Astrocyte (in vitro differentiated cells and primary cell): ENCODE measurements at places on chromosomes 11 and 22. TPM values are rescaled to one million over a fixed set of nuclear protein-coding genes. Genes with fewer than 3 reads are reported as not detected.

DNA sequence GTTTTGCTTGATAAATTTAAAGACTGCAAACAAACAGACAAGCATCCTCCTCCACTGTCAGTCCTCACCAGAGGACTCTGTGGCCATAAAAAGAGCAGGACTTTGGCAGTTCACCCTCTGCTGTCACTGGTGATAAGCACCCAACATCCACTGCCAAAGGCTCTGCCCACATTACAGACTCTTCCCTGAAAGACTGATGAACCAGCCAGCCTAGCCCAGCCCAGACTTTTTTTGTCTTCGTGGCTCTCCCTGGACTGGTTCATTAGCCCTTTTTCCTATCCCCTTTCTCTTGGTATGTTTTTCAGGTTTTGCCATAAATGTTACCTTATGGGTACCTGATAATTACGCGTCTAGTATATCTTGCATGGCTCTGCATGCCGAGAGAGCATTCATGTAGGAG, 15.1 kb downstream of the ST14 start:
- H3K4me3 ChIP-seq, result no peak overlapping the region
- no peaks in the 10 kb centered on the region for H3K36me3 ChIP-seq
- no peak overlapping the region for H3K27ac ChIP-seq
- no peak for DNase-seq

DNA sequence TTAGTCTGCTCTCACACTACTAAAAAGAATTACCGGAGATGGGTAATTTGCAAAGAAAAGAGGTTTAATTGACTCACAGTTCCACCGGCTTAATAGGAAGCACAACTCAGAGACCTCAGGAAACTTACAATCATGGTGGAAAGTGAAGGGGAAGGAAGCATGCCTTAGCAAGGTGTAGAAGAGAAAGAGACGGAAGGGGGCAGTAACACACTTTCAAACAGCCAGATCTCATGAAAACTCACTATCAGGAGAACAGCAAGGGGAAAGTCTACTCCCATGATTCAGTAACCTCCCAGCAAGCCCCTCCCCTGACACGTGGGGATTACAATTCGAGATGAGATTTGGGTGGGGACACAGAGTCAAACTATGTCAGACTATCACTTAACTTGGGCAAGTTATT, 236.6 kb upstream of the ANO3 start:
- H3K27ac ChIP-seq, result no peak overlapping the region
- no peaks in the 10 kb centered on the region for H3K36me3 ChIP-seq
- H3K4me3 ChIP-seq, result no peak overlapping the region
- no peaks in the 10 kb centered on the region for H3K4me1 ChIP-seq
- DNase-seq, result no peak

P2RY2 gene
- total RNA-seq, result 0.12 and 0.30 TPM in 2 replicates

DNA sequence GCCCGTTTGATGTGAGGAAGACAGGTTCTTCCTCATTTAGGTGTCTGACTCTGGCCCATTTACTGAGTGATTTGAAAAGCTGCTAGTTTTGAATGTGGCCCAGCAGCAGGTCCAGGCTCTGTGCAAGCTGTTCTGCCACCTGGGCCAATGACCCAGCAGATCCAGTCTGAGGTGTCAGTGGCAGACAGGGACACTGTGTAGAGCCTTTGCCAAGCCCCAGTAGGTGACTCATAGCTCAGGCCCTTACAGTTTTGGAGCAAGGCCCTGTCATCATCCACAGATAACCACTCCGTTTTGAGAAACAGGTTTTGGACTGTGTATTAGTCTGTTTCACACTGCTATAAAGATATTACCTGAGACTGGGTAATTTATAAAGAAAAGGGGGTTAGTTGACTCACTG, 23.9 kb downstream of the TSPAN32 start:
- peak; percentile 40 for DNase-seq
- H3K36me3 ChIP-seq, result no peaks in the 10 kb centered on the region
- H3K27ac ChIP-seq, result no peak overlapping the region
- peaks cover 6% of the 10 kb centered on the region for H3K27me3 ChIP-seq
- H3K4me1 ChIP-seq, result no peaks in the 10 kb centered on the region
- no peak overlapping the region for H3K4me3 ChIP-seq

- no peak overlapping the region for H3K4me3 ChIP-seq
- peak overlapping the region; percentile 50 for H3K27ac ChIP-seq
- H3K27me3 ChIP-seq, result no peaks in the 10 kb centered on the region
- peaks cover 70% of the 10 kb centered on the region for H3K4me1 ChIP-seq
Measured at GRCh38 chr22:50303848-50304527, 3.5 kb downstream of the PLXNB2 start.

DNA sequence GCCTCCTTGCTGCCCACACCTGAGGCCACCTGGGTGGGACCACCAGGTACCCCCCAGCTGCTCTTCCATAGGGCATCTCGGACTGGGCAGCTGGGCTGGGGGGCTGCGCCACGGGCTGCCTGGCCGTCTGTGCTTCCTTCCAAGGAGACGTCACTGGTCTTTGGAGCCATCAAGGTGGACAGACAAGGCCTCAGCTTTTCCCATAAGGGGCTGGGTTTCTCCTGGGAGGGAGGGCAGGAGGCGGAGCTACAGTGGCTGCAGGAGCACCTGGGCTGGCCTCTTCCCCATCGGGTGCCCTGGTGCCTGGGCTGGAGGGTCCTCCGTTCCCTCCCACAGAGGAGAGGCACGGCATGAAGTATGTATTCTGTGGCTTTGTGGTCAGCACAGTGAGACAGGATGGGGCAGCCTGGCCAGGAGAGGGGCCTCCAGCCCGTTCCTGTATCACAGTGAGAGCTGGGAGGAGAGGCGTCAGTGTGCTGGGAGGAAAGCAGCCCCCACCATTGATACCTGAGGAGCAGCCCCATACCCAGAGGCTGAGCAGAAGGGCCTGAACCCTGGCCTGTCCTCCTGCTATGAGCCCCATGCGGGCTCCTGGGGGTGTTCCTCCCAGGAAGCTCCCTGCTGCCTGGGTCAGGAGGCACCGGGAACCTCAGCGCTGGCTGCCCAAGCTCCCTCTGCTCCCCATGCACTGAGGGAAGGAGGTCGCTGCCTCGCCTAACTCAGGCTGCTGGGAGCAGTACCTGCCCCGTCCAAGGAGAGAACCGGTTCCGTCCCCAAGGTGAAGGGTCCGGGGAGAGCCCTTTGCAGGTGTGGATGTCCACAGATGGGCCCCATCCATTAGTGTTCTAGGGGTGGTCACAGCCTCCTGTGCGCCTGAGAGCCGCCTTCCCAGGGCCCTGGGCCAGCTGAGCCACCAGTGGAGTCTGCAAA, 1075.0 kb downstream of the BRD1 start:
- H3K4me1 ChIP-seq, result no peaks in the 10 kb centered on the region
- no peaks in the 10 kb centered on the region for H3K27me3 ChIP-seq
- DNase-seq, result no peak

GRCh38 chr11:117819096-117820040, 5.2 kb downstream of the FXYD2 start:
- H3K4me3 ChIP-seq, result no peak overlapping the region
- H3K27ac ChIP-seq, result no peak overlapping the region
- peak; percentile 32 for DNase-seq
- no peaks in the 10 kb centered on the region for H3K27me3 ChIP-seq
- peaks cover 30% of the 10 kb centered on the region for H3K4me1 ChIP-seq

CARNS1 gene
- 0.10 and 0.23 TPM in 2 replicates for total RNA-seq

FIBIN gene
- 0.75 and 0.91 TPM in 2 replicates for total RNA-seq

DNA sequence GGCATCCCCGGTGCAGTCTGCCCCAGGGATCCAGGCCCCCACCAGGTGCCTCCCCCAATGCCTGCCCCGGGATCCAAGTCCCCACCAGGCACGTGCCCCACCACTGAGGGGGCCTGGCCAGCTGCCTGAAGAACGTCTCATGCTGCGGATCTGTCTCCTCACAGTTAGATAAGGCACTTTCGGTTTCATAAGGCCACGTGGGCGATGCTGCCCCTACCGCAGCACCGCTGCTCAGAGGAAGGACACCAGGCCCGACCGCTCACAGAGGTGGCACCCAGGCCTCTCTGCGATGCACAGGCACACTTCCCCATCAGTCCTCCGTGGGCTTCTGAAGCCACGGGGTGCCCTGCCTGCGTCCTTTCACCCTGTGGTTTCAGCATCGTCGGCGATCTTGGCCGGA, 68.1 kb upstream of the BID start:
- no peaks in the 10 kb centered on the region for H3K4me1 ChIP-seq
- H3K4me3 ChIP-seq, result no peak overlapping the region
- H3K27ac ChIP-seq, result no peak overlapping the region
- no peak for DNase-seq
- H3K36me3 ChIP-seq, result no peaks in the 10 kb centered on the region
- no peaks in the 10 kb centered on the region for H3K27me3 ChIP-seq

DNA sequence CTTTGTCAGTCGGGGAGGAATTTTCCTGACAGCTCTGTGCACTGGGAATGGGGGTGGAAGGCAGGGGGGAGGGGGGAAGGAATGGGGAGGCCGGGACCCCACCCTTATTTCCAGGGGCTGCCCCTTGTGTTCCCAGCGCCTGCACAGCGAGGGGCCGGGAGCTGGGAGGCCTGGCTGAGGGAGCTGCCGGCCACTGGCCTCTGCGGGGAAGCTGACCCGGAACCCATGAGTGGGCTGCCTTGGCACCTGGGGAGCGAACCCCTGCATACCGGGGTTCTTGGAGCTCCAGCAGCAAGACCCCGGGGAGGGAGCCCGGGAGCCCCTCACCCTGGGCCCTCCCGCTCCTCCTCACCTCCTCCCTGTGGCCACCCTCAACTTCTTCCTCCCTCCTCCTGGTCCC, 3.5 kb downstream of the H19 start:
- H3K27ac ChIP-seq, result no peak overlapping the region
- H3K36me3 ChIP-seq, result no peaks in the 10 kb centered on the region
- no peak for DNase-seq
- H3K4me3 ChIP-seq, result no peak overlapping the region
- no peaks in the 10 kb centered on the region for H3K4me1 ChIP-seq

ZNF280B gene
- total RNA-seq, result 4.0 and 4.7 TPM in 2 replicates

- no peaks in the 10 kb centered on the region for H3K4me1 ChIP-seq
- H3K4me3 ChIP-seq, result no peak overlapping the region
- no peak for DNase-seq
- H3K27me3 ChIP-seq, result no peaks in the 10 kb centered on the region
- H3K36me3 ChIP-seq, result no peaks in the 10 kb centered on the region
Measured at GRCh38 chr11:6780829-6781228, 2.0 kb upstream of the OR2AG1 start.

GRCh38 chr11:129102756-129103155, 89.4 kb downstream of the ARHGAP32 start:
- no peaks in the 10 kb centered on the region for H3K27me3 ChIP-seq
- DNase-seq, result no peak
- H3K4me1 ChIP-seq, result no peaks in the 10 kb centered on the region
- H3K36me3 ChIP-seq, result peaks cover 3% of the 10 kb centered on the region

- peaks cover 7% of the 10 kb centered on the region for H3K36me3 ChIP-seq
- no peak overlapping the region for H3K4me3 ChIP-seq
- H3K27me3 ChIP-seq, result no peaks in the 10 kb centered on the region
- H3K4me1 ChIP-seq, result no peaks in the 10 kb centered on the region
- DNase-seq, result peak; percentile 8
Measured at GRCh38 chr11:43419460-43419859, 60.7 kb downstream of the TTC17 start.

GRCh38 chr22:37244114-37244921, at the start of gene RAC2:
Gene RAC2 (minus strand): TSS chr22:37244269. CDS start chr22:37244148, 121 bp downstream.
- H3K27me3 ChIP-seq, result no peaks in the 10 kb centered on the region
- H3K4me1 ChIP-seq, result peaks cover 26% of the 10 kb centered on the region
- no peaks in the 10 kb centered on the region for H3K36me3 ChIP-seq
- no peak within 1 kb of the TSS for H3K27ac ChIP-seq

DNA sequence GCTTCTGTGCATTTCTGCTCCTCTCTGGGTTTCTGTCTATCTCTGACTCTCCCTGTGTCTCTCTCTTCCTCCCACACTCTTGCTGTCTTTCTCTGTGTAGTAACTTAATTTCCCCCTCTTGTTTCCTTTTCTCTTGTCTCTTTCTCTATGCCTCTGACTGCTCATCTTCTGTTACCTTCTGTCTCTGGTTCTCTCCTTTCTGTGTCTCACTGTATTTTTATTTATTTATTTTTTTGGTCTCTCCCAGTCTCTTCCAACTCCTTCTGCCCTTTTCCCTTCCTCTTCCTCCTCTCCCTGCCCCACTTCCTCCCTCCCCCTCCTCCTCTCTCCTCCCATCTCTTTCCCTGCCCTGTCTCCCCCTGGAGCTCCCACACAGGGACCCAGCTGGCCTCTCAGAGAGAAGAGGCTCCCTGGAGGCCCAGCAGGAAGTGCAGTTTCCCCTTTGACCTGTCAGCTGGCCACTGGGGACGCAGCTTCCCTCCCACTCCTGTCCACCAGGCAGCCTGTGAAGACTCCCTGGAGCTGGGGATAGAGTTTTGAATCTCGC, 38.3 kb upstream of the MYH9 start:
- H3K36me3 ChIP-seq, result no peaks in the 10 kb centered on the region
- peaks cover 21% of the 10 kb centered on the region for H3K4me1 ChIP-seq
- no peak for DNase-seq
- no peaks in the 10 kb centered on the region for H3K27me3 ChIP-seq
- no peak overlapping the region for H3K4me3 ChIP-seq

DNA sequence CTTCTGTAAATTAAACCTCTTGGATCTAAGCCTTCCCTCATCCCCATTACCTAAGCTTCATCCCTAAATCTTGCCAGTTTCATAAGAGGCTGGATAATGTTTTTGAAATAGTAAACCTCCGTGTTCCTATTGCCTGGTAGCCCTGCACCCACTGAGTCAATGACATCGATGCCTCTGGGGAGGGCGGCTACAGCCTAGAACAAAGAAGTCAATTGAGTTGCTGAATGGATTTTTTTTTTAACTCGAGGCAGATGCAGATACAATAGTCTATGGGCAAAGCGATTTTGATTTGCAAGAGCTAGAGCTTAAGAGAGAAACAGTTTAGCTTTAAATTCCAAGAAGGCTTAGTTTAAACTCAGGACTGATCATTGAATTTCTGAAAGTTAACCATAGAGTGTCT, 121.3 kb downstream of the NECTIN1 start:
- no peaks in the 10 kb centered on the region for H3K4me1 ChIP-seq
- DNase-seq, result no peak

DNA sequence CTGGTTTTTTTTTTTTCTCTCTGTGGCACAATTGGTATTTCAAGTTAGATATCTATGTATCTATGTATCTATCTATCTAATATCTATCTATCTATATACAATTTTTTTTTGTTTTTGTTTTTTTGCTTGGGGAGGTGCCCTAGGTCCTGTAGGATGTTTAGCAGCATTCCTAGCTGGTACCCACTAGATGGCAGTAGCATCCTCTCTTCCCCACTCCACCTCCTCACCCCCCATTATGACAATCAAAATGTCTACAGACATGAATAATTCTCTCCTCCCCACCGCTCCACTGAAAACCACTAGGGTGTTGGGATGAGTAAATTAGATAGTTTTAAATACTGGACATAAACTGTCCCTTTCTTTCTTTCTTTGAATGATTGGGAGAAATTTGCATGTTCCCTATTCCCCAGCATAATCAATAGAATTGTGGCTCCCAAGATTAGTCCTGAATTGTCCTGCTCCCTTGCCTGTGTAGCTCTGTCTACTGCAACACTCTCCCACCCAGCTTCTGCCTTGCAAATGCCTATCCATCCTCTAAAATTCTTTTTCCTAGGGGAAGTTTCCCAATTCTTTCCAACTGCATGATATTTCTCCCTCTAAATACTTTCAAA, 1152.4 kb downstream of the LRRC4C start:
- no peak overlapping the region for H3K27ac ChIP-seq
- H3K36me3 ChIP-seq, result no peaks in the 10 kb centered on the region
- no peaks in the 10 kb centered on the region for H3K27me3 ChIP-seq
- peaks cover 7% of the 10 kb centered on the region for H3K4me1 ChIP-seq
- H3K4me3 ChIP-seq, result no peak overlapping the region

- H3K27me3 ChIP-seq, result peaks cover 16% of the 10 kb centered on the region
- no peak overlapping the region for H3K4me3 ChIP-seq
- H3K4me1 ChIP-seq, result no peaks in the 10 kb centered on the region
- no peaks in the 10 kb centered on the region for H3K36me3 ChIP-seq
Measured at GRCh38 chr11:75154646-75155569, 4.0 kb downstream of the SLCO2B1 start.

GRCh38 chr11:43921561-43922294, 20.7 kb upstream of the C11orf96 start:
- peaks cover 38% of the 10 kb centered on the region for H3K4me1 ChIP-seq
- no peaks in the 10 kb centered on the region for H3K27me3 ChIP-seq
- no peak for DNase-seq
